ENCODE measurements at places on chromosomes 12 and 14.

- no peak for DNase-seq
Observed at GRCh38 chr14:54659365-54659764, 92.4 kb downstream of the SAMD4A start.

GRCh38 chr12:84643993-84644392 is 268.6 kb downstream of the SLC6A15 start:
- DNase-seq: no peak

DNA sequence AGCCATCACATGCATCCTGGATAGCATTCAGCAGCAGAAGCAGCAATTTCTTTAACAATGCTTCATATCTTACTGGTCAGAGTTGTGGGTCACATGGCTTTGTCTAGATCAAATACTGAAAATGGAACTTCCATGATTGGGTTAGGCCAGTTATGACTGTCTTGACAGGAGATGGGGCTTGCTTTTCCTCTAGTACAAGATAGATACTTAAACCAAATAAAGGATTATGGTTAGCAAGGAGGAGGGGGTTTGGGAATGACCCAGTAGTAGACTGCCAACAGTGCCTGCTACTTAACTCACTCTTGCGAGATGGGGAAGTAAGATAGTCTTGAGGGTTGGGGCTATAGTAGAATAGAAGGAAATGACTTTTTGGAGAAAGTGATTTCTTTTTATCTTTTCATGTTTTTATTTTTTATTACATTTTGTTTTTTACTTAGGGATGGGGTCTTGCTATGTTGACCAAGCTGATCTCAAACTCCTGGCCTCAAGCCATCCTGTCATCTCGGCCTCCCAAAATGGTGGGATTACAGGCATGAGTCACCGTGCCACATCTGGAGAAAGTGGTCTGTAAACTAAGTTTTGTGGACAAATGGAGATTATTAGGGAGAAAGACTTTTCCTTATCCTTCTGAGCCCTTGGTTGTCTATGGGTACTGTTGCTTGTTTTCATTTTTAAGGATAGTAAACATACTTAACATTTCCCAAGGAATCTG is 37.6 kb downstream of the WNK1 start:
- DNase-seq: no peak

- DNase-seq: no peak
Observed at GRCh38 chr14:50812856-50813543, 18.0 kb downstream of the NIN start.

DNA sequence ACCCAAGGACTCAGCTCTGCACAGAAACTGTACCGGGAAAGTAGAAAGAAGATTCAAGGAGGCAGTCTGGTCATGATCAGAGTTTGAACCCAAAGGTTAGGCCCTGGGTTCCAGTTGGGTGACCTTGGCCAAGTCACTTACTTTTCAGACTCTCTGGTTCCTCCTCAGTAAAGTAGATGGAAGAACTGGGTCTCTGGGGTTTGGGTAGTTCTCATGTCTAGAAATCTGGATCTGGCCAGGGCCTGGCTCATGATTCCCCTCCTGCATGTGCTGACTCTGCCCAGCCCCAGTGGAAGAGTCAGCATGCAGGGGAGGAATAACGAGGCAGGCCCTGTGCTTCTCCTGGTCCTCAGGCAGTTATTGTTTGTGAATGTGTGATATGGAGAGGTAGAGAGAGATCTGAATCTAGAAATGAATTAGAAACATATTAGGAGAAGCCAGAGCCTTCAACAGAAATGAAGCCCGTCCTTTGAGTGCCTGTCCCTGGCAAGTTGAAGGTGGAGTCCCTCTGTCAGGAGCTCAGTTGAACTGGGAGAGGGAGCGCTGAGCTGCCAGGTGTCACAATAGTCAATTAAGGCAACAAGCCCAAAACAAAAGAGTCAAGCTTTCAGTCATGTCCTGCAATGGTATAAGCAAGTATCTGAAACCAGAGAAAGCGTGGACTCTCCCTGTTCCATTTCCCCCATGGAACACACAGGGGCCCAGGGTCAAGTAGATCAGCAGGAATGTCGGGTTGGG is 131.3 kb upstream of the HIF1A start:
- no peak for DNase-seq

DNA sequence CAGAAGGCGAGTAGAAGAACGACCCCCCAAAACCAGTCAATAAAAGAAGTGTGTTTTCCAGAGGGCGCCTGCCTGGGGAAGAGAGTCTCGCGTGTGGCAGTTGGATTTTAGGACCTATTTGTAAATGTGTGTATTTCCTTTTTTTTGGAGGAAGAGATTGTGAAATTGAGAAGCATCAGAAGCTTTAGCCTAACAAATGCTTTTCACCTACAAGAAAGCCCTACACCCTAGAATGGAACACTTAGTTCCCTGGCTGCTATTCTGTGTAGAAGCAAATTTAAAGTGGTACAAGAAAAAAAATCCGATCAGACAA is 1.3 kb downstream of the RCOR1 start:
- no peak for DNase-seq

DNA sequence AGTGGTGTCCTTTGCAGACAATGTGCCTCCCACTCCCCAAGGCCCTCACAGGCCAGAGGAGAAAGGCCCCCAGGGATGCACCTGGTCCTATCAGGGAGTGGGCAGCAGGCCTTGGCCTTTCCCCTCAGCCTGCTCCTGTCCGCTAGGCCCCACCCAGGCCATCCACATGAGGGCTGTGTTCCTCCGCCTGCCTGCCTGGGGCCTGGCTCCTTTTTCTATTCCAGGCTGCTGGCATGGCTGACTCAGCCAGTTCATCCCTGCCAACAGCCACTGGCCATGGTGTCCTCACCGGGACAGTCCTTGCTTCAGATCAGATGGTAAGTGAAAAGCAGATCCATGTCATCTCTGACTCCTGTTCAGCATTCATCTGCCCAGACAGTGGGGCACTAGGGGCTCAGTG is 13.4 kb downstream of the ISM2 start:
- no peak for DNase-seq
